ENCODE measurements at places on chromosomes 2 and 18.

DNA sequence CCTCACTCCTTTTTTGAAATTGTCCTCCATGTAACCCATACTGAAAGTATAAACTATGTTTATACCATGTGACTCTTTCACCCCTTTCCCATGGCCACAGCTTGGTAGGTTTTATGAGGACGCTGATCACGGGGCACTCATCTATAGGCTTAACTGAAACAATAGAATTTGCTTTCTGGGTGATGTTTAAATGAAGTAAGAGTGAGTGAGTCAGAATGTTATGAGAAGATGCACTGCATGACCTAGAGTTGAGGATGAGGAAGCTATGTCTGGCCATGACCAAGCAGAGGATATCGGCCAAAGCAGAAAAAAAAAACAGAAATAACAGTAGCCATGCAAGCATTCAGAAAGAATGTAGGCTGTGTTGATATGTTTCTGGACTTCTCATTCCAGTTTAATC lies 34.9 kb downstream of the SCN1A start:
- DNase-seq, result no peak

DNA sequence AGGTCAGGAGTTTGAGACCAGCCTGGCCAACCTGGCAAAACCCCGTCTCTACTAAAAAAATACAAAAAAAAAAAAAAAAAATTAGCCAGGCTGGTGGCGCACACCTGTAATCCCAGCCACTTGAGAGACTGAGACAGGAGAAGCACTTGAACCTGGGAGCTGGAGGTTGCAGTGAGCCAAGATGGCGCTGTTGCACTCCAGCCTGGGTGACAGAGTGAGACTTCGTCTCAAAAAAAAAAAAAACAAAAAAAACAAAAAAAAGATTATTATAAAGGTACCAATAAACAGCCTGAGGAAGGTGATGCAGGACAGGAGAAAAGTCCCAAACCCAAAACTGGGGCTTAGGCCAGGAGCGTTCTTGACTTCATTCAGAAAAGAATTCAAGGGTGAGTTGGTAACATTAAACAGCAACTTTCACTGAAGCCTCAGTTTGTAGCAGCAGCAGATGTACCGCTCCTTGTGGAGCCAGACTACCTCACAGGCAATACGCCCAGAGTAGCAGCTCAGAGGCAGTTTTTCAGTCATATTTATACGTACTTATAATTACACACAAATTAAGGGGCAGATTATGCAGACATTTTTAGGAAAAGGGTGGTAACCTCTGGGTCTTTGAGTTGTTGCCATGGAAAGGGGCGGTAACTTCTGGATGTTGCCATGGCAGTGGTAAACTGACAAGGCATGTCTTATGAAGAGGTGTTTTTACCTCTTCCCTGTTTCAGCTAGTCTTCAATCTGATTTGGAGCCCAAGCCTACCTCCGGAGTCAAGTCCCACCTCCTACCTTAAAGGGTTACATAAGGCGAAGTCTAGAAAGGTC lies 1596.6 kb upstream of the CELF4 start:
- no peak for DNase-seq

GRCh38 chr2:223459328-223459939 lies 142.7 kb downstream of the SCG2 start:
- peak; percentile 38 for DNase-seq

- DNase-seq, result no peak
Measured at GRCh38 chr2:54723996-54724559, 616 bp downstream of the EML6 start.

DNA sequence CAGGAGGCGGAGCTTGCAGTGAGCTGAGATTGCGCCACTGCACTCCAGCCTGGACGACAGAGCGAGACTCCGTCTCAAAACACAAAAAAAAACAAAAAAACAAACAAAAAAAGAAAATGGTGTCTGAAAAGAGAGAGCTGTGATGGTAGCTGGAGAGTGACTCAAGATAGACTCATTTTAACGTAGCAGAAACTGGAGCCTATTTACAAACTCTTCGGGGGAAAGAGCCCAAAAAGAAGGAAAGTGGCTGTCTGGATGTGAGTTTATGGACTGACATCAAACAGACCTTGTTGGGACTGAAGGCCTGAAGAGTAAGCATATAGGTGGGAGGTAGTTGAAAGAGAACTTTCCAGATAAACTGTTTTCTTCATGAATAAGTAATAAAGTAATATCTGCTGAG lies 51.8 kb downstream of the LIMS1 start:
- no peak for DNase-seq

All from NCI-H774 (cell line).